Activated naive CD4-positive, alpha-beta T cell treated with anti-CD3 and anti-CD28 coated beads, Interleukin-2, amount 10 ng/mL, durations not matched to agents 7 days and 5 days (primary cell): ENCODE measurements at places on chromosomes 16 and 17.

DNA sequence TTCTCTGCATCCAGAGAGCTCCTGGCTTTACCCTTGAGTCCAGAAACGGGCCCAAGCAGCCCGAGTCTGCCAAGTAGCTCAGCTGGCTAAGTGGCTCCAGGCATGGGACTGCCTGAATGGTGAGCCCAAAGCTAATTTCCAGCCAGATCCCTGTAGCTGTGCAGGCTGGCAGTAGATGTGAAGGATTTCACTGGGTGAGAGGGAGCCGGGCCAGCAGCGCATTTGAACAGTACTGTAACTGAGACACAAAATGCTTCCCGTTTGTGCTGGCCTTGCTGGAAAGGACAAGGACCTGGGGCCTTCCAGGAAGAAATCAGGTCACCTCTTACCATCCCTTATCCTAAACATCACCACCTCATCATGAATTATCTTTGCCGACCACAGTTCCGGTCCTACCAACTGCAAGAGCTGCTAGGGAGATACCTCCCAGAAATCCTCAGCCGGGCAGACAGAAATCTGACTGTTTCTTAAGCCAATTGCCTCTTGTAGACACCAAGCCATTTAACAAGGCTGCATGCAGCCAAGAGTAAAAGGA is 3.7 kb downstream of the TIMP2 start:
- DNase-seq = no peak

- no peak for DNase-seq
These were observed 2.0 kb downstream of the WSCD1 start for GRCh38 chr17:6072157-6072556.

GRCh38 chr16:72848028-72848400 is 199.9 kb downstream of the ZFHX3 start:
- no peak for DNase-seq

GRCh38 chr17:19494961-19495806 is 38.5 kb upstream of the SLC47A1 start:
- no peak for DNase-seq

GRCh38 chr16:85462714-85463611 is 150.2 kb upstream of the GSE1 start:
- no peak for DNase-seq

- no peak for DNase-seq
These were observed 35.8 kb downstream of the HSD17B2 start for GRCh38 chr16:82070656-82071369.

DNA sequence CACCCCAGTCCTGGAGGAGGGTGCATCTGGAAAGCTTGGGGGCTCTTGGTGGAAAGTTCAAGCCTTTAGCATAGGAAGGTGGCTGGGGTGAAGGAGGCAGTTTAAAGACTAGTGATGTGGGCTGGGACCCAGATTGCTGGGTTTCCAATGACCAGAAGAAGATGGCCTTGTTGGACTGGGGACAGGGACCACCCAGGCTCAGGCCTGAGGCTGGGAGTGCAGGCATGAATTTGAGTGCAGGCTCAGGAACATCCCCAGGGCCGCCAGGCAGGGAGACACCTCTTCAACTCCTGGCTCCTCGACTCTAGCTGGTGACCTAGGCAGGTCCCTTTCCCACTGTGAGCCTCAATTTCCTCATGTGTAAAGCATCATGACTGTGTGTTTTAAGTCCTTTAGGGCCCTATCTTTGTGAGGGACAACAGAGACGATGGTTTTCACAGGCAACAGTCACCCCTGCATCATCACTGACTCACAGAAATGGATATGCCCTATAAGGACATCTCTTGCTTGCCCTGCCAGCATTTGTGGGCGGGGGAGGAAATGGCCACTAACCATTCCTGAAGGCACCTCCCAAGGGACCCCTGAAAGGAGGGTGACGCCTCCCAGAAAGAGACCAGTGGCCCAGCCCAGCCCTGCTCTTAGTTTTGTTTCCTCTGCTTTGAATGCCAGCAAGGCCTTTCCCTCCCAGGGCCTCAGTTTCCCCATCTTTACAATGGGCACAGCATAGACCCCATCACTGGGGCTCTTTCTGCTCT is 11.1 kb downstream of the NLRC5 start:
- DNase-seq = peak; percentile 42

DNA sequence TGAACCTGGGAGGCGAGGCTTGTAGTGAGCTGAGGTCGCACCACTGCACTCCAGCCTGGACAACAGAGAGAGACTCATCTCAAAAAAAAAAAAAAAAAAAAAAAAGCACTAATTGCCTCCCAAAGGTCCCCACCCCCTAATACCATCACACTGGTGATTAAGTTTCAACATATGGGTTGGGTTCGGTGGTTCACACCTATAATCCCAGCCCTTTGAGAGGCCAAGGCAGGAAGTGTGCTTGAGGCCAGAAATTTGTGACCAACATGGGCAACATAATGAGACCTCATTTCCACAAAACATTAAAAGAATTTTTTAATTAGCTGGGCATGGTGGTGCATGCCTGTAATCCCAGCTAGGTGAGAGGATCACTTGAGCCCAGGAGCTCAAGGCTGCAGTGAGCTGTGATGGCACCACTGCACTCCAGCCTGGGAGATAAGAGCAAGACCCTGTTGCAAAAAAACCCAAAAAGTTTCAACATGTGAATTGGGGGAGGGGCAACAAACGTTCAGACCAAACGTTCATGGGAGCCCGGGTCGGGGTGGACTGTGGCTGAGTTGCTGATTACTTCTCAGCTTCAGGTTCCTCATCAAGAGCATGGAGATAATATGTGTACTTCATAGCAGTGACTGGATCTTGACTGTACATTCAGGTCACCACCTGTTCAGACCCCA is 62.1 kb upstream of the NOL11 start:
- DNase-seq = no peak

GRCh38 chr16:71746442-71747046 is 22.0 kb upstream of the PHLPP2 start:
- DNase-seq = peak; percentile 36

GRCh38 chr17:3558603-3559269 is 1.1 kb upstream of the TRPV3 start:
- DNase-seq = peak; percentile 55

DNA sequence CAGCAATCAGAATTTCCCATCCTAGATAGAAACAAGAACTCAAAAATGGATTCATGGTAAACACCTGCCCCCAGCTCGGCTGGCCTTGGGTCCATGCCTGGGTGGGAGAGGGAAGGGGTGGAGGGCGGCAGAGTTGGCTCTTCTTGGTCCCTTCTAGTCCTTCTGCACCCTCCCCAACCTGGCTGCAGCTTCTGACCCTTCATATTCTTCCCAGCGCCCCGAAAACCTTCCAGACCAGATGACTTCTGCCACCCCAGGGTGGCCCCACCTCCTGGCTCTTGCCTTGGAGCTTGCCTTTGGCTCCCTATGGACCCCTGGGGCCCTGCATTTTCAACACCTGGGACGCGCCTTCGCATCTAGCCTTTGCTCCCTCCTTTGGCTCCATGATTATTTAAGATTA is 5.4 kb upstream of the GJD3 start:
- DNase-seq = no peak

- no peak for DNase-seq
These were observed 34.8 kb downstream of the UBN1 start for GRCh38 chr16:4882000-4882632.

DNA sequence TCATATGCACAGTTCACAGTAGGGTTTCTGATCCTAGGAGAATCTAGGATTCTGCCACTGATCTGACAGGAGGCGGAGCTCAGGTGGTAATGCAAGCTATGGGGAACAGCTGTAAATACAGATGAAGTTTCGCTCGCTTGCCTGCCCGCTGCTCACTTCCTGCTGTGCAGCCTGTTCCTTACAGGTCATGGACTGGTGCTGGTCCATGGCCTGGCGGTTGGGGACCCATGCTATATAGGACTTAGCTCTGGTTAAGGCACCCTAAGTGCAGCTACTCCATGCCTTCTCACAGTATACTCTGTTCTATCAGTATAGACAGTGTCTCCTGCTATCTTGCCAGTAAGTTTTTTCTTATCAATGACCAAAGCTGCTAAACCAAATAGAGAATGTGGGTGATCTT is 2.4 kb downstream of the MPHOSPH6 start:
- DNase-seq = no peak

DNA sequence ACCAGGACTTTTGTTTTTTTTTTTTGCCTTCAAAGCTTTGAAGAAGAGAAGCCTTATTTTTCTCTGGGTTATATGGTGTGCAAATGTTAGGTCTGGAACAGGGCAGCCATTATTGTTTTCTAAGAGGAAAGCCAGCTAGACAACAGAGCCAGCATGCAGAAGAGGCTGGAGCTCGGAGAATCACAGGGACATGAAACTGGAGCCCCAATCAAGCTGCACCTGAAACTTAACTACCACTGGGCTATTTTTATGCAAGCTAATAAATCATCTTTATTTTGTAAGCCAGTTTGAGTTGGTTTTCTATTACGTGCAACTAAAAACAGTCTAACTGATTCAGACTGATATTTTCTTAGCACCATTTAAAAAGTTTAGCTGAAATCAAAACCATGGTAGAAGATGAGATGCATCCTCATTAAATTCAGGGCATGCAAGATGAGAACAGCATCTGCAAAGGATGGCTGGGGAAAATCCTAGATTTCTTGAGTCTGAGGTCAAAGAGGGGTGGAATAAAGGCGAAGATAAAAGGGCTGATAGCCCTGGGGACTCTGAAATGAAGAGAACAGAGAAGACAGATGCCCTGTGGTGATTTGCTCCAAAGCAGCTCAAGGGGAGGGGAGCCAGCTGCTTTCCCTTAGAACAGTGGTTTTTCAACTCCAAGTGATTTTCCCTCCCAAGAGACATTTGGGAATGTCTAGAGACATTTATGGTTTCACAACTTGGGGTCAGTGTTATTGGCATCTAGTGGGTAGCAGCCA is 177.1 kb upstream of the WSCD1 start:
- no peak for DNase-seq

DNA sequence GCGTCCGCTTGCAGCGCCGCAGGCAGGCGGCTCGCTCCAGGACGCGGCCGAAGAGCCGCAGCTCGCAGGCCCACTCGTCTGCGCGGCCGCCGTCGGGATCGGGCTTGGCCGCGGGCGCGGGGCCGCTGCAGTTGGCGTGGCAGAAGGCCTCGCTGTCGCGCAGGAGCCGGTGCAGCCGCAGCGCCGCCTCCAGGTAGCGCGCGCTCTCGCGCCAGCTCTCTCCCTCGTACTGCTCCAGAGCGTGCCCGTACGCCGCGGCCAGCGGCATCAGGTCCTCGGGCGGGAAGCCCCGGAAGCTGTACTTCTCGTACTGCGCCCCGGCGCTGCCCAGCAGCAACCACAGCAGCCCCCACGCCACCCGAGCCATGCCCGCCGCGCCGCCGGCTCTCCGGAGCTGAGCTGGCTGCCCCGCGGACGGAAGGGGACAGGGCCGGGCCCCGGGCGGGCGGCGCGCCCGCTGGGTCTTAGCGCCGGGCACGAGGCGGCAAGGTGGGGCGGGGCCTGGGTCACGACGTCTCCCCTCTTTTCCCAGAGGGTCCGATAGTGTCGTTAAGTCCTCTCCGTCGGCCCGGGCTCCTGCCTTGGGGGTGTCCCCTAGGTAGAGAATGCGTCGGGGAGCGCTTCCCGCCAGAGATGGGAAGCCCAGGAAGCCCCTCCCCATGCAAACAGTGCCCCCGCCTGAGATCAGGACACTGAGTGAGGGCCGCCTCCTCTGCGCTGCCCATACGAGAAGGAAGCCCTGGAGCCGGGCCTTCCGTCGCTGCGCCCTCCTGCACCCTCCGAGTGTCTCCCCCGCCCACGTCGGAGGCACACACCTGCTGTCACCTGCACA is at the start of gene P3H4:
Gene P3H4, minus strand, starts transcription at position 401 of the 832 bp plus-strand sequence. Its CDS starts 34 bp downstream, at position 367.
- DNase-seq = peak; percentile 83

DNA sequence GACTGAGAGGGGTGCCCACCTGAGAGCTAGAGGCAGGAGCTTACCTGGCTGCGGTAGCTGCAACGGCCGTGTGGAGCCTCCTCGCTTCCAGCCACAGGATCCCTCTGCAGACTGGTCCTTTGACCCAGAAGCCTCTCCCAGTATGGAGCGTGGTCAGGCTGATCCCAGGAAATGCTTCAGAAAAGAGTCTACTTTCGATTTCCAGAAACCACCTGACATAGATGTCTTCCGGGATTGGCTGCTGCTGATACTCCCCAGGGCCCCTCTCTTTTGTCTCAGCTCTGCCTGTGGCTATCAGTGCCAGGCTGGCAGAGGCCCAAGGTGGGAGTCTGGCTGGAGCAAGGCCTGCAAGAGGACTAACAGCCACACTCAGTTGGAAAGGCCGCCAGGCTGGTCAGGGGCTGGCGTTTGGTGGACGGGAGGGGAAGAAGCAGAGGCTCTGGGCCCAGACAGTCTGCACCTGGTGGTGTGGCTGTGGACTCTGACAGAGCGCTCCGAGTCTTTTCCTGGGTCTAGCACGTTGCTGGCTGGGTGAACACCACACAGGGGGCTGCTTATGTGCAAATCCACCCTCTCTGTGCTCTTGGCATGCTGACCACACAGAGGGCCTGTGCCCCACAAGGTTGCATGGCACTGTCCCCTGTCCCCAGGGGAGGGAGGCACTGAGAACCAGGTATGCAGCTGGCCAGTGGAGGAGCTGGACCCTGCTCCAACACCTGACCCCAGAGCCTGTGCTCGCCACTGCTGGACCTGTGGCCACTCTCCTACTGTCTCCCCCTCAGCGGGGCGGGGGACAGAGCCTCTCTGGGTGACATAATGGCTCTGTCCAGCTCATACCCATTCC is at the start of gene LGALS3BP:
Gene LGALS3BP, minus strand, starts transcription at position 144 of the 844 bp plus-strand sequence. CDS start 2,732 bp downstream, outside the sequence.
- peak; percentile 72 for DNase-seq

DNA sequence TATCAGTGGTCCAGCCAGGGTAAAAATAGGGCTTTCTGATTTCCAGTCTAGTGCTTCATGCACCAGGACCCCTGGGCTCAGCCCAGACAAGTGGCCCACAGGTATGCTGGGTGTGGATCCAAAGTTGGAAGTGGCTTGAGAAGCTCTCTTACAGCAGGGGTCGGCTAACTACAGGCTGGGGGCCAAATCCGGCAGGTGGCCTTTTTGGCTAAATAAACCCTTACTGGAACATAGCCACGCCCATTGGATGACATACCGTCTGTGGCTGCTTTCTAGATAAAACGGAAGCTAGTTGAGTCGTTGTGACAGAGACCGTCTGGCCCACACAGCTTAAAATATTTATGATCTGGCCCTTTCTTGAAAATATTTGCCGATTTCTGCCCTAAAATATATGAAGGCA is 119.0 kb upstream of the CDC42EP4 start:
- DNase-seq = peak; percentile 39

DNA sequence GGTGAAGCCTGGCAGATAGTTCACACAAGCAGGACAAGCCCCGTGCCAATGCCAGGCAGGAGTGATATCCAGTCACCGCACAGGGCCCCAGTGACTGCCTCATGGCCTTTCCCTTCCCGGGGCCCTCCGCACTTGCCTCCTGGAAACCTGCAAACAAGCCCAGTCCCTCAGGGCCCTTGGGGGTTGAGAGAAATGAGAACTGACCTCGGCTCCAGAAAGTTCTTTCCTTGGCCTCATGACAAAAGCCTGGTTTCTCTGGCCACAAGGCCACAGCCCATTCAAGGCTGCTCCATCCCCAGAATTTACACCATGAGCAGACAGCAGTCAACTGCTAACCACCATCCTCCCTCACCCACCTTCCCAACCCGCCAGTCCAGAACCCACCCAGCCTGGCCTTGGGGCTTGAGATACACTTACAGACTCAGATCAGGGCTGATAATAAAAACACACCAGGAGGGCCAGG is 77.6 kb downstream of the CCDC182 start:
- DNase-seq = peak; percentile 18

GRCh38 chr17:53949473-53950090 is 126.9 kb downstream of the KIF2B start:
- DNase-seq = no peak

- DNase-seq = no peak
These were observed 39.2 kb upstream of the FAM20A start for GRCh38 chr17:68640242-68640989.

- no peak for DNase-seq
These were observed 23.1 kb downstream of the STAT5A start for GRCh38 chr17:42311240-42312034.
